Foreskin fibroblast (primary cell): ENCODE measurements at places on chromosomes 1 and 21.

DNA sequence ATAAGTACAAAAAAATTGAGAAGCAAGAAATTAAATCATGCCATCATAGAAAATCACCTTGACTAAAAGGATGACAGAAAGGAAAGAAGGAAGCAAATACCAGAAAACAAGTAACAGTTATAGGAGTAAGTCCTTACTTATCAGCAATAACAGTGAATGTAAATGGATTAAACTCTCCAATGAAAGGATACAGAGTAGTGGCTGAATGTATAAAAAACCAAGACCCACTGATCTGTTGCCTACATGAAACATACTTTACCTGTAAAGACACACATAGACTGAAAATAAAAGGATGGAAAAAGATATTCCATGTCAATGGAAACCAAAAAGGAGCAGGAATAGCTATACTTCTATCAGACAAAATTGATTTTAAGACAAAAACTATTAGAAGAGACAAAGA is 52.2 kb downstream of the RABGAP1L start:
- no peak for DNase-seq

- DNase-seq: no peak
These were observed 198.3 kb downstream of the SLC44A5 start for GRCh38 chr1:75412616-75413015.

DNA sequence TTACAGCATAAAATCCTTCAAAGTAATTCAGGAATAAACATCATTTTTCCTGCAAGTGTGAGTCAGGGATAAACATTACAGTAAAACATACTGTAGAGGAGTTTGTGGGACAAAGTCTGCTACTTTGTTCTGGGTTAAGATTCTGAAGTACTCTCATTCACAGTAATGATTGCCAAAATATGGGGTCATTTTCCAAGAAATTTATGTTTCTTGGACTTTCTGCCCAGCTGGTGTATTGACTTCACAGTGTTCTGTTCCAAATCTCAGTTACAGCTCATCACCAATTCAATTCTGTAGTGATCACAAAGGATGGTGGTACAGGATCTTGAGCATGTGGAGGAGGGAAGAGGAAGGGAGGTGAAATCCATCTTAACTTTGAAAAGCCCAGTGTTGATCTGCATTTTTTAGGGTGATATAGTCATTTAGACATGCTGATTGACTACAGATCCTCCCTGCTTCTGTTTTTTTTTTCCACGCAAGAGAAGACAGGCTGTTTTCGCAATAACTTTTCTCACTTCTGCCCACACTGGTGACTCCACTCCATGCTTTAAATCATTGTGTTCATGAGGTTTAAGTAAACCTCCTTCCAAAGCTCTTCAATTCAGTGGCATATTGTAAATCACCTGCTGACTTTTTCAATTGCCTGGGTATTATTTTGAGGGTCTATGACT is 60.4 kb upstream of the C1orf53 start:
- peak; percentile 75 for DNase-seq

DNA sequence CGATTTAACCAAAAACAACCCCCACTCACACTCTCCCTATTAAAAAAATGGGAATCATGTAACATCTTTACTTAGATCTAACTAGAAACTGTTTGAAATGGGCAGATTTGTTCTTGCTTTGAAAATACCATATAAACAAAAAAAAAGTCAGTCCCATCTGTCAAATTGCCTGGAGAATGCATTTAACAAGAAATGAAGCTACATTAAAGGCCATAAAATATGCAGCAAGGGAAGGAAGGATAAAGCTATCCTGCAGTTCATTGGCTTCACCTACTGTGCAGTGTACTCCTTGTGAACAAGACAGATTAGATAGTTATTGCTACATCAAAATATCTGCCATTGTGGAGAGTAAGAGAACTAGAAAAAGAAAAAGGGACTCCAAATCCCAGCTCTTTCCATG is 160.5 kb downstream of the LRRC7 start:
- DNase-seq: no peak

GRCh38 chr1:84090447-84091245 is 53.4 kb upstream of the PRKACB start:
- no peak for DNase-seq

DNA sequence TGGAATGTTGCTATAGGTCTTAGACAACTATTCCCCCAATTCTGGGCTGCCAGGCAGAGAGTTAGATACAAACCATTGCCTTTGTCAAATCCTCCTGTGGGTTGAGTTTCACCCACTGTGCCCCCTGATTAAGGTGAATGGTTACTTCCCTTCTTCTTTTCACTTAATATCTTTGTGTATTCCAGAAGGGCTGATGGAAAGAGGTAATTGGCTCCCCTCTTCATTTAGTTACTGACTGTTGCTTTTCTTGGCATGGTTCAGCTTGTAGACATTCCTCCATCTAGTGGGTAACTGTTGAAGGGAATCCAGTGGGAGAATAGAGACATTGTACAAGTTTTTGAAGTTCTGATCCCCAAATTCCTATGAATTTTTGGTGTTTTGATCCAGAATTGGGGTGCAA is 43.8 kb upstream of the MACF1 start:
- peak; percentile 59 for DNase-seq
